ENCODE measurements at places on chromosomes 11 and 22. TPM values are rescaled to one million over a fixed set of nuclear protein-coding genes. Genes with fewer than 3 reads are reported as not detected.

GRCh38 chr11:507727-508515 lies 879 bp upstream of the RNH1 start:
- no peaks in the 10 kb centered on the region for H3K27me3 ChIP-seq
- H3K27ac ChIP-seq: peak overlapping the region; percentile 73
- H3K4me3 ChIP-seq: peak overlapping the region; percentile 90
- peaks cover 5% of the 10 kb centered on the region for H3K36me3 ChIP-seq

GRCh38 chr22:42169055-42169469 lies 38.5 kb upstream of the CYP2D6 start:
- H3K4me1 ChIP-seq: peaks cover 13% of the 10 kb centered on the region
- H3K4me3 ChIP-seq: no peak overlapping the region
- DNase-seq: peak; percentile 72
- H3K27ac ChIP-seq: no peak overlapping the region
- no peaks in the 10 kb centered on the region for H3K27me3 ChIP-seq

DNA sequence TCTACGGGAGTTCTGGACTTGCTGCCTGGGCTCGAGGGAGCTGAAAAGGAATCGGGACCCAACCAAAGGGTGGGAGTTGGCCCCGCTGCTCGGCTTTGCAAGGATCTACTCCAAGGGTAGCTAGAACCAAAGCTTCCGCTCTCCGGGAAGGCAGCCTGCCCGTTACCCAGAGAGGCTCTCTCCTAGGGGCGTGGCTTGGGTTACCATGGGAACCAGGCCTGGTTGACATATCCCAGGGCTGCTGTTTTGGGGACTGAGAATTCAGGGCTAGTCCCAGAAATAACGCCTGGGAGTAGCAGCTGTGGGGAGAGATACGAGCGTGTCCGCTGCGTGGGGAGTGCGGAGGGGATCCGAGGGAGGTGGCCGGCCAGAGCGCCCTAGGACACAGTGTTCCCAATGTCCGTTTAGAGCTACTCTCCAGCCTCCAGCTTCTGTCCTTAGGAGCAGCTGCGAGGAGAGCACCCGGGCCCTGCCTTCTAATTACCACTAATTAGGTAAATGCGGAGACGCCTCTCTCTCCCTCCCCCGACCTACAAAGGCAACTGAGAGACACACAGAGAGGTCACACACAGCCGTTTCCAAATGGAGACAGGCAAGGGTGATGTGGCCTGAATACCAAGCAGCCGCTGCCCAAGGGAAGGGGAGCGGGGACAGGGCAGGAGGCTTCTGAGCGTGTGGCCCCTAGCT lies 141.6 kb upstream of the CADM1 start:
- H3K4me1 ChIP-seq: no peaks in the 10 kb centered on the region
- H3K36me3 ChIP-seq: no peaks in the 10 kb centered on the region
- no peak for DNase-seq
- no peak overlapping the region for H3K4me3 ChIP-seq
- no peak overlapping the region for H3K27ac ChIP-seq

DNA sequence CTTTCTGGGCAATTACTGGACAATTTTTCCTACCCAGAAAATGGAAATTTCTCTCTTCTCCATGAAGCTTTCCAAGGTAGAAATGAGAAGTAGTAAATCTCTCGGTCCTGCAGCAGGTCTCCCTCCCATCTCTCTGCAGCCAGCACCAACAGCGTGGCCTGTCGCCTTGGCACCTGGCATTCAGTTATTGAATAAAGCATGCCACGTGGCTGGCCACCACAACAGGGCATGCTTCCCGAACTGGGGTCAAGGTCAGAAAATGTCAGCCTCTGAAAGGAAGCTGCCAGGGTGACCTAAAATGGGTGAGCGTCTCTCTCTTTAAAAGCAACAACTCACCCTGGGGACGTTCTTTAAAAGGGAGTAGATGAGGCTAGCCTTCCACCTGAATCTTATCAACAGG lies 14.0 kb downstream of the CACNG2 start:
- no peak for DNase-seq
- no peaks in the 10 kb centered on the region for H3K36me3 ChIP-seq
- no peak overlapping the region for H3K4me3 ChIP-seq
- peaks cover 21% of the 10 kb centered on the region for H3K27me3 ChIP-seq

DNA sequence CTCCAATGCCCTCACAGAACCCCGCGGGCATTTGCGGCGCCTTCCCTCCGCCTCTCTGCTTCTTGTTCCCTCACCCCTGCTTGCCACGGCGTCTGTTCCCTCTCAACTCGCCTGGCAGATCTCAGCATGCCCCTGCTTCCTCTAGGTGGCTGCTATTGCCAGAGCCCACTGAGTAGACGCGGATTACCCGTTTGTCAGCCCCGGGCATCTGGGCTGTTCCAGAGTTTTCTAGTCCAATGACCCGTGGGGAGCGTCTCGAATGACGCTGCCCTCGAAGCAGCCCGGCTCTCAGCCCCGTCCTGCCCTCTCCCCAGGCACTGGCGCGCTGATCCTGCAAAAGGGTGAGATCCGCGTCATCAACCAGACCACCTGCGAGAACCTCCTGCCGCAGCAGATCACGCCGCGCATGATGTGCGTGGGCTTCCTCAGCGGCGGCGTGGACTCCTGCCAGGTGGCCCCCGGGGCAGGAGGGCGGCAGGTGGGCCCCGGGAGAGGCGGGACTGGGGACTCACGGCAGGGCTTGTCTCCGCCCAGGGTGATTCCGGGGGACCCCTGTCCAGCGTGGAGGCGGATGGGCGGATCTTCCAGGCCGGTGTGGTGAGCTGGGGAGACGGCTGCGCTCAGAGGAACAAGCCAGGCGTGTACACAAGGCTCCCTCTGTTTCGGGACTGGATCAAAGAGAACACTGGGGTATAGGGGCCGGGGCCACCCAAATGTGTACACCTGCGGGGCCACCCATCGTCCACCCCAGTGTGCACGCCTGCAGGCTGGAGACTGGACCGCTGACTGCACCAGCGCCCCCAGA lies 49.7 kb downstream of the ST14 start:
- no peak for DNase-seq
- peaks cover 3% of the 10 kb centered on the region for H3K27me3 ChIP-seq
- H3K4me3 ChIP-seq: no peak overlapping the region
- no peak overlapping the region for H3K27ac ChIP-seq
- H3K36me3 ChIP-seq: no peaks in the 10 kb centered on the region
- no peaks in the 10 kb centered on the region for H3K4me1 ChIP-seq

DNA sequence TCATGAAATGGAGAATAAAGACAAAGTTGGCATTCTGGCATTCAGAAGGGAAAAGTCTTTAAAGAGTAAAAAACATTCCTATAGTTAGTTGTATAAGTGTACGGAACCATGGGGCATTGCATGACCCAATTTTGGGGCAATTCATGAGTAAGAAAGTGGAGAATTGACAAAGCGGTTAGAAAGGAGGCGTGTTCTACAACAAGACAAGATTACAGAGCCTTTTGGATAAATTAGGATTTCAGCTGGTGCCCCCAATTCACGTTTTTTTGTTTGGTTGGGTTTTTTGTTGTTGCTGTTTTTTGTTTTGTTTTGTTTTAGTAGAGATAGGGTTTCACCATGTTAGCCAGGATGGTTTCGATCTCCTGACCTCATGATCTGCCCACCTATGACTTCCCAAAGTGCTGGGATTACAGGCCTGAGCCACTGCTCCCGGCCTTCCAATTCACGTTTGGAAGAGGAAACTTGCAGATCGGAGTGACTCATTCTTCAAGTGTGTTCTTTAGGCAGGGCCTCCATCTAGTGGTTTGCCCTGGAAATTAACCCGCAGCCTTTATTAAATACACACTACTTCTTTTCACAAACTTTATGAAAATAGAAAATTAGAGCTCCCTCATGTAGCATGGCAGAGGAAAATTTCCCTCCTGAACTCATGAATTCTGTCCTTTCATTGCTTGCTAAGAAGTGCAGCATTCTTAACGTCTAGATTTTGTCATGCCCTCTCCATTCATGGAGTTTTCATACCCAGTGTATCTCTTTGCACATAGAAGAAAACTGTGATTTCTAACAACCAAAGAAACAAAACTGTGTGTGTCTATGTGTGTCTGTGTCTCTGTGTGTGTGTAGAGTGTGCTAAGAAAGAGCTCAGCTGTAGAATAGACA lies 118.1 kb downstream of the BBOX1 start:
- peaks cover 2% of the 10 kb centered on the region for H3K4me1 ChIP-seq
- H3K27ac ChIP-seq: no peak overlapping the region
- no peaks in the 10 kb centered on the region for H3K27me3 ChIP-seq
- DNase-seq: no peak

DNA sequence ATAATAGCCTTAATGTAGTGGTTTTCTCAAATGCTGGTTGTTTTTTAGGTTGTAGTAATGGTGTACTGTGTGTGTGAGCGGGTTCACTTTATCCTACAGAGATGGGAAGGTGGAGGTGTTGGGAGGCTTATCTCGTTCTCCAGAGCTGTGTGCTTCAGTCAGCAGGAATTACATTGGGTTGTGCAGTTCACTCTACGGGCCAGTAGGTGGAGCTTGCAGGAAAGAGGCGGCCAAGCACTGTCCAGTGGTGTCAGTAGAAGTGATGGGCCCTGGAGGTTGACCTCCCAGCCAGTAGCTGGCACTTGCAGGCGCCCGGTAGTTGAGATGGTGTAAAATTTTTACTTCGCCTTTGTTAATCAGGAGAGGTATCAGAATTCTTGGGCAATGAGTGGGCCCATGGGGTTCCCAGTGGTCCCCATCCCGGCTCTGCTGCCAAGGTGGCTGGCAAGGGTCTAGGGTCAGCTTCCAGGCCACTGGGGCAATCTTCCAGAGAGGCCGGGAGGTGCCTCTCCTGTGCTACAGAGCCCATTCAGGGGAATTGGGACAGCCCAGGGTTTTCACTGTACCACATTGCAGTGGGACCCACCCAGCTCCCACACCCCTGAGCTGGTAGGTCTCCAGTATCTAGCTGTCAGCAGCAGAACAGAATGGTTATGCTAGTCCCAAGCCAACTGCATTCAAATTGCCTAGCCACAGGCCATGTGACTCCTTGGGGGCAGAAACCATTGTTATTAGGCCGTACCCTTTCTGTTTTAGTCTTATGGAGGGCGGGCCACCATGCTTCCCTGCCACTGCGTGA lies 43.9 kb downstream of the BIRC2 start:
- peak overlapping the region; percentile 42 for H3K27ac ChIP-seq
- H3K4me1 ChIP-seq: peaks cover 29% of the 10 kb centered on the region
- DNase-seq: peak; percentile 51
- H3K36me3 ChIP-seq: peaks cover 41% of the 10 kb centered on the region
- H3K27me3 ChIP-seq: no peaks in the 10 kb centered on the region

DNA sequence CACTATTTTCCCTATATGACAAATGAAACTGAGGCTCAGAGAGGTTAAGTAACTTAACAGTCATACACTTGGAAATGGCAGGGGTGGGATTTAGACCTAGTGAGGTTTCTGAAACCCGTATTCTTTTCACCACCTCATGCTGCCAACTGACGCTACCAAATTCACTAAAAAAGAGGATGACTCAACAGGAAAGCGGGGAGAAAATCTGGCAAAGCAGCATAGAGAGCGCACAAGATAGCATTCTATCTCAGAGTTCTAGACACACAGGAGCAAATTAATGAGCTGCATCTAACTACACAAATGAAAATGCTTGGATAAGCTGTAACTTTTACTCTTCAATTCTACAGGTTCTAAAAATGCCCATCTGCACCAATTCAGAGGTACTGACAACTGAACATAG lies 136.4 kb downstream of the RBFOX2 start:
- H3K27me3 ChIP-seq: peaks cover 13% of the 10 kb centered on the region
- H3K27ac ChIP-seq: no peak overlapping the region
- no peak for DNase-seq
- H3K4me3 ChIP-seq: no peak overlapping the region

DNA sequence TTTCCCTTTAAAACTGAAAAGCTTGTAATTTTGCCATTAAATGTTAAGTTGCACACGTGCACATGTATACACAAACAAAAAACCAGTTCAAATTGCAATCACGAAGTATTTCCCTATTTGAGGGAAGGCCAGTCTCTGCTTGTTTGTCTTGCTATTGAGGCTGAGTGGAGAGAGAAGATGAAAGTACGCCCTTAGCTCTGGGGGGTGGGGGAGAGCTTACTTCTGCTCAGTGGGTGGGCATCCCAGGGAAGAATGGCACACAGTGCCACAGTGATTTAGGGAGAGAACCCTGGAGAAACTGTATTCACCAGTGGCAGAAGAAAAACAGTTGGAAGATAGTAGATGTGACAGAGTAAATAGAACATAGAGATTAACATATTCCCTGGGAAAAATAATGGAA lies 8.7 kb downstream of the YAP1 start:
- H3K27me3 ChIP-seq: peaks cover 49% of the 10 kb centered on the region
- H3K4me3 ChIP-seq: no peak overlapping the region
- no peak for DNase-seq
- no peaks in the 10 kb centered on the region for H3K36me3 ChIP-seq

GRCh38 chr11:67071420-67072284 lies 15.0 kb downstream of the RHOD start:
- peaks cover 4% of the 10 kb centered on the region for H3K4me1 ChIP-seq
- no peak overlapping the region for H3K27ac ChIP-seq
- H3K27me3 ChIP-seq: peaks cover 8% of the 10 kb centered on the region

DNA sequence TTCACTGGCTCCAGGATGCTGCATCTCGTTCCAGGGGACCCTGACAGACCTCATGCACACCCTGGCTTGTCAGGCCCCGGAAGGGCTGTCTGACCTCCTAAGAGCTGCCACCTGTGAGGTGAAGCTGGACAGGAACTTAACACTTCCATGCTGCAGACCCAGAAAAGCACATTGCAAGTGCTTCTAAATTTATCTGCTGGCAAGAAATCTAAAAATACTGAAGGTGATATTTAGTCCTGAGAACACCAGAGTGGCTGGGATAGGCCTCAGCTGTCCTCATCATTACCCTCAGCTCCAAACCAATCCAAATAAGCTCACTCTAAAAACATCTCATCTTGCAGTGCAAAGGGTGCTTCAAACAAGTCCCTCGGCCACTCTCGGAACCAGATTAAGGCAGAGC lies 46.7 kb downstream of the ABTB2 start:
- no peak overlapping the region for H3K4me3 ChIP-seq
- no peaks in the 10 kb centered on the region for H3K36me3 ChIP-seq
- peaks cover 19% of the 10 kb centered on the region for H3K27me3 ChIP-seq
- H3K27ac ChIP-seq: no peak overlapping the region
- DNase-seq: no peak

DNA sequence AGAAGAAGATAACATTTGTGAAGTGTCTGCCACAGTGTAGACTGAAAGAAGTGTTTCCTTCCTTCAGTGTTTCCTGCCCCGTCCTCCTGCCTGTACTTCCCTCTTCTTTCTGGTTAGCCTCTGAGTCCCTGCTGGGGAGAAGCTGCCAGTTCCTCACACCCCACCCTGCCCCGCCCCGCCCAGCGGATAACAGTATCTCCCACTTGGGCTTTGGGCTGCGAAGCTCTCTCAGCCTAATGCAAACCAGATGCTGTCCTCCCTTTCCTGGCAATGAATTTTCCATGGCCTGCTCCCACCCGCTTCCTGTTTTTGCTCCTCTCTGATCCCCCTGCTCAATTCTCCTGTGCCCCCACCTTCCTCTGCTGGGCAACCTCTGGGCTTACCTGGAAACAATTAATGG lies 5.2 kb upstream of the RAB3IL1 start:
- H3K36me3 ChIP-seq: no peaks in the 10 kb centered on the region
- peaks cover 4% of the 10 kb centered on the region for H3K4me1 ChIP-seq
- peaks cover 41% of the 10 kb centered on the region for H3K27me3 ChIP-seq
- H3K4me3 ChIP-seq: no peak overlapping the region

- no peak for DNase-seq
- H3K36me3 ChIP-seq: no peaks in the 10 kb centered on the region
- no peak overlapping the region for H3K27ac ChIP-seq
- H3K4me3 ChIP-seq: no peak overlapping the region
These were observed 49.1 kb downstream of the ARHGAP8 start for GRCh38 chr22:44801476-44801875.

The KDM4F gene
- total RNA-seq: not detected

The GAL3ST1 gene
- total RNA-seq: 0.68 TPM

The GSTT2B gene
- not detected for total RNA-seq

The OR10A2 gene
- total RNA-seq: not detected

The RFPL2 gene
- total RNA-seq: not detected

The OSBPL5 gene
- total RNA-seq: 13.2 TPM

The RBMXL2 gene
- total RNA-seq: not detected
